ENCODE measurements at places on chromosomes 7 and 10. TPM values are rescaled to one million over a fixed set of nuclear protein-coding genes. Genes with fewer than 3 reads are reported as not detected.

TDRD1 gene
- total RNA-seq, result not detected

DNA sequence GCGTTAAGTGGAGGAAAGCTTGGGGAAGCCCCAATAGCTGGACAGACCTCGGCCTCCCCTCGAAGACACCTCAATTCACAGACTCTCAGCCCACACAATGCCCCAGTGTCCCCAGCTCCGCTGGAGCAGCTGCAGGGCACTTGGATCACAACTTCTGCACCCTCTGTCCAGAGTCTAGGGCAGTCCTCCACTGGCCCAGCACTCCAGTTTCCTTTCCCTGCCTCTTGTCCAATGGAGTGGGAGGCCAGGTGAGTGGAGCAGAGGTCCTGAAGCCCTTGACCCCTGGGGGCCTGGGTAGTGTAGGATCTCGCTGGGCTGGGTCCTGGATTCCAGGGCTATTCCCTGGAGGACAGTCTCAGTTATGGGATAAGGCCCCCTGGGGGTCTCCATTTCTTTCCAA lies 11.9 kb downstream of the SFRP5 start:
- no peaks in the 10 kb centered on the region for H3K27me3 ChIP-seq
- H3K4me3 ChIP-seq, result no peak overlapping the region
- H3K27ac ChIP-seq, result no peak overlapping the region

DNA sequence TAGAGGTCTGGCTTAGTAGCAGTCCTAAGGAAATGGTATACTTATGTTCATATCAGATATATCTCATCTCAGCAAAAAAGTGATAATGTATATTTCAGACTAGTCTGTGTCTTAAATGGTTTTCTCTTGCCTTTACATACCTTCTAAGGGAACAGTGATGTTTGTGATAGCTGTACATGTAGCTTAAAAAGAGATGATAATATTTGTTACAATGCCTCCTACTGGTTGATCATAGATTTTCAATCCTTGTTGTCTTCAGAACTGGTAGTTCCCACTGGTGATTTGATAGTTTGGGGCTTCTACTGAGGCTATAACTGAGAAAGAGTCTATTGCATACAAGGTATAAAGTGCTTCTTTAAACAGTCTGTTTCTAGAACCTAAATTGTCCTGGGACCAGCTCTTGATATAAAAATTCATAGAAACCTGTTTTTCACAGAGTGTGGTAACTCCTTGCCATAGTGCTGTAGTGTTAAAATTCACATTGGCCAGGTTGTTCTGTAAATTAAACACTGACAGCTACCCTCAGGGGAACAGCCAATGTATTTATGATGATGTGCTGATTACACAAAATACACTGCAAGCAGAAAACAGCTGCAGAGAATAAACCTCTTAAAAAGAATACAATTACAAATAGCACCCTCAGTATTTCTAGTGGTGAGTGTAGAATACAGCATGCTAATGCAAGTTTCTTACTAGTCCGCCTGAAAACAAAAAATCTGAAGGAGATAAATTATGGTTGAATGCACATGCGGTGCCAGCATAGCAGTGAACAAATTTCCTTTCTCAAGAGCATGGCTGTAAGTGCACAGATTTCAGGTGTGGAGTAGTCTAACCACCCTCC lies 90.3 kb downstream of the BTRC start:
- no peaks in the 10 kb centered on the region for H3K27me3 ChIP-seq
- H3K4me1 ChIP-seq, result no peaks in the 10 kb centered on the region
- H3K36me3 ChIP-seq, result no peaks in the 10 kb centered on the region
- H3K27ac ChIP-seq, result no peak overlapping the region
- DNase-seq, result no peak
- no peak overlapping the region for H3K4me3 ChIP-seq

DNA sequence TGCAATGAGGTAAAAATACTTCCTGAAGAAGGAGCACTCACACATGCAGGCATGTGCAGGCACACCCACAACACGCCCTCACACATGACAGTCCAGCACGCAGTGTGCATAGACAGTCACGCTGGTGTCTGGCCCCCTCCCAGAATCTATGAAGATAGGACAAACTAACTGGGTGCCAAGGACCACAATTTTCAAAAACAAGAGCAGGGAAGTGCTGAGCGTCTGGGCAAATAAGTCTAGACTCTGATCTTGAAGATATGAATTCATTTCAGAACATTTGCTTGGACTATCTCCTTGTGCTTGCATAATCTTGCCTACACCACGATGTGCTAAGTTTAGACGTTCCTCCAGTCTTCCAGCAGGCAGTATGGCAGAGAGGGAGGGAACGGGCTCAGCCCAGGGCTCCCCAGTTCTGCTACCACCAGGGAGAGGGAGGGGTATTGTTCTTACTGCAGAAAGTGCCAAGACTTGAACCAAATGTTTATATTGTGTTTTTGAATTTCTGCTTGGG lies 276.5 kb upstream of the KLF6 start:
- no peaks in the 10 kb centered on the region for H3K27me3 ChIP-seq
- H3K36me3 ChIP-seq, result no peaks in the 10 kb centered on the region
- peak overlapping the region; percentile 76 for H3K27ac ChIP-seq
- no peak overlapping the region for H3K4me3 ChIP-seq
- H3K4me1 ChIP-seq, result peaks cover 39% of the 10 kb centered on the region
- no peak for DNase-seq

GRCh38 chr7:30771880-30772425 lies 736 bp downstream of the MINDY4 start:
- DNase-seq, result no peak
- peak overlapping the region; percentile 73 for H3K27ac ChIP-seq
- H3K4me1 ChIP-seq, result peaks cover 8% of the 10 kb centered on the region
- H3K27me3 ChIP-seq, result no peaks in the 10 kb centered on the region
- H3K4me3 ChIP-seq, result peak overlapping the region; percentile 75

DNA sequence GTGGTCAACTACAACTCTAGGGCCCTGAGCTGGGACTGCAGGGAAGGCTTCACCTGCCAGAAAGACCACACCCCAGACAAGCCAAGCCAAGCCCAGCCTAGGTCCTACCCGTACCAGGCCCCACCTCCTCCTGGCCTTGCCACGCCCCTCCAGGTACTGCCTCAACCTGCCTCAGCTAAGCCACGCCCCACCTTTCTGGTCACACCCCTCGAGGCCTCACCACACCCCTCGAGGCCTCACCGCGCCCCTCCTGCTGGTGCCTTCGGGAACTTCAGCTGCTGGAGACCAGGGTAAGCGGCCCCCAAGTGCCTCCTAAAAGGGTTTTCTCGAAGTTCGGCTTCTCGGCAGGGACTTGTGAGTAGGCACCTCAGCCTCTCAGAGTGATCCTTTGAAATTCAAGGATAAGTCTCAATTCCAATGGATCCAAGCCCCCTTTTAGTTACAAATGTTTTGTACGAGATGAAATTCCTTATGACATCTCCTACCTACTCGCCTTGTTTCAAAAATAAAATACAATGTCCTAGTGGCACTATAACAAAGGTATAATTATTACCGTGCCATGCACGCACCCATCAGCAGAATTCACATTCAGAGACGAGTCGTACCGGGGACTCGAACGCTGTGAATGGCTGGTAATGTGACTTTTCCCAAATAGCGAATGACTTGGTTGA lies 171.2 kb downstream of the ARHGAP21 start:
- H3K27ac ChIP-seq, result no peak overlapping the region
- no peak for DNase-seq

TAC1 gene
- 0.13 TPM for total RNA-seq

DNAJB9 gene
- 11.1 TPM for total RNA-seq

DNA sequence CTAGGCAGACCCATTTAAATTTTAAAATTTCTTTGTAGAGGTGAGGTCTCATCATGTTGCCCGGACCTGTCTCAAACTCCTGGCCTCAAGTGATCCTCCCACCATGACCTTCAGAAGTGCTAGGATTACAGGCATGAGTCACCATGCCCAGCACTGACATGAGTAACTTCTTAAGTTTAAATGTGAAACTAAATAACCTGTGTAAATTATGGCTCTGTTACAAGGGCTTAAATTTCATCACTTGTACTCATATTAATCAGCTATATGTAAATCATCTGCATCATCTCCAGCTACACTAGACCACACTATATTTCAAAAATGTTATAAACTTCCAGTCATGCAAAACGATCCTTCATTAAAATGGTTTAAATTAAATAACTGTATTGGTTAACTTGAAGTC lies 56.1 kb downstream of the ATAD1 start:
- no peaks in the 10 kb centered on the region for H3K27me3 ChIP-seq
- H3K36me3 ChIP-seq, result 0 out of 2 replicates have a peak, but pooled peaks cover 4% of the 10 kb centered on the region
- peak; percentile 27 for DNase-seq
- no peak overlapping the region for H3K4me3 ChIP-seq
- no peak overlapping the region for H3K27ac ChIP-seq

RBM20 gene
- 0.10 TPM for total RNA-seq

DNA sequence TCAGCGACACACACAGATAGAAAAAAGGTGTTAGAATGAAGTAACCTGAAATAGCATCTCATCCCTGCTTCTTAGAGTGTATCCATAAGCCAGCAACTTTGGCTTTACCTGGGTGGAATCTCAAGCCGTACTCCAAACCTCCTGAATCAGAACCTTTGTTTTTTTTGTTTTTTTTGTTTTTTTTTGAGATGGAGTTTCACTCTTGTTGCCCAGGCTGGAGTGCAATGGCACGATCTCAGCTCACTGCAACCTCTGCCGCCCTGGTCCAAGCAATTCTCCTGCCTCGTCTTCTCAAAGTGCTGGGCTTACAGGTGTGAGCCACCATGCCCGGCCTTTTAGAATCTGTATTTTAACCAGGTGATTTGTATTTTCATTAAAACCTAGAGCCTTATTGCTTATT lies 9.0 kb downstream of the NRBF2 start:
- no peaks in the 10 kb centered on the region for H3K27me3 ChIP-seq
- H3K36me3 ChIP-seq, result no peaks in the 10 kb centered on the region
- 0 out of 2 replicates have a peak, but pooled peaks cover 2% of the 10 kb centered on the region for H3K4me1 ChIP-seq
- no peak overlapping the region for H3K4me3 ChIP-seq
- no peak overlapping the region for H3K27ac ChIP-seq
- no peak for DNase-seq

IFIT2 gene
- 31.6 TPM for total RNA-seq
